Left hindlimb (tissue), 1 donor: ENCODE measurements at places on chromosomes 16 and 17.
A peak's percentile ranks its signal among the peaks of the same experiment; 100 is the strongest.

DNA sequence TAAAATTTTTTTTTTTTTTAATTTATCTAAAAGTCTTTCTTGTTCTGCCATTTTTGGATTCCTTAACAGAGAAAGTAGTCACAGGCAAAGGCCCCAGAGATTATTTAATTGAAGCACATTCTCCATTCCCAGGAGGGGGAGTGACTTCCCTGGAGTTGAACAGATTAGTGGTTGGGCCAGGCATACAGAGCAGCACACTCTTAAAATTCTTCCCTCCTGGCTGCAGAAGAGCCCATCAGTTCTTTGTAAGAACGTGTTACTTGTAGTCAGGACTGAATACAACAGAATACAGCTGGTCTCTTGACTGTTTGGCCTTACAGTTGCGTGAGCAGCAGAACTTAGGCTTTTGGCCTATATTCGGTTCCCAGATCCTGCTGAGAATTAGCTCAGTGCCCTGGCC, 1.8 kb downstream of the ALKBH5 start:
- no peak for DNase-seq

- DNase-seq: no peak
Measured at GRCh38 chr16:52538511-52538910, 8.4 kb downstream of the TOX3 start.

- DNase-seq: no peak
Measured at GRCh38 chr16:49673442-49673841, 182.5 kb downstream of the ZNF423 start.

GRCh38 chr17:5587438-5588032, 3.2 kb upstream of the NLRP1 start:
- DNase-seq: no peak

DNA sequence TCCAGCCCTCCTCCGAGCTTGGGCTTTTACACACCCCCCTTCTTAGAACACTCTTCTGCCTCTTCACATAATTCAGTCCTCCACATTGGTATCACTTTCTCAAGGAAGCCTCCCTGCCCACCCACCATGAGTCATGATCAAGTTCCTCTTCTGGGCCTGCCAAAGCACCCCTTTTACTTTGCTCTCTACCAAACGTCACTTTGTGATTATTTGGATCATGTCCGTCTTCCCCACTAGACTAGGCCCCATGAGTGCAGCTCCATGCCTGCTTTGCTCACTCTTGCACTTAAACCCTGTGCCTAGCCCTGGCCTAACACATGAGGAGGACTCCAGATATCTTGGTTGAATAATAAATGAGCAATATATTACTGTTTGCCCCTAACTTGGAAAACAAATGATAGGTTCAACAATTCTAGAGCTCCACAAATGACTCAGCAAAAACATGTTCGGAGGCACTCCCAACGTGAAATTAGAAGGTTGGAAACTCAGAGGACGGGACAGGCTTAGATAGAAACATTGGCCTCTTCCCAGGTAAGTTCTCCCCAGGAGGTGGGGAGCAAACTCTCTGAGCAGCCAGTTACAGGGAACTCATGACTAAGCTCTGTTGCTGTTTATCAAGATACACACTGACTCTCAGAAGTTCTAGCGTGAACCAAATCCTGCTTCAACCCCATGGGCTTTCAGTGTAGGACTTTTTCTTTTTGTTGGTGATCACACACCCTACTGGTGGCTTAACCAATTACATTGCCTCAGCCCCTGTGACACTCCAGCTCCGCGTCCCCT, 28.3 kb downstream of the G6PC1 start:
- DNase-seq: peak; percentile 41

DNA sequence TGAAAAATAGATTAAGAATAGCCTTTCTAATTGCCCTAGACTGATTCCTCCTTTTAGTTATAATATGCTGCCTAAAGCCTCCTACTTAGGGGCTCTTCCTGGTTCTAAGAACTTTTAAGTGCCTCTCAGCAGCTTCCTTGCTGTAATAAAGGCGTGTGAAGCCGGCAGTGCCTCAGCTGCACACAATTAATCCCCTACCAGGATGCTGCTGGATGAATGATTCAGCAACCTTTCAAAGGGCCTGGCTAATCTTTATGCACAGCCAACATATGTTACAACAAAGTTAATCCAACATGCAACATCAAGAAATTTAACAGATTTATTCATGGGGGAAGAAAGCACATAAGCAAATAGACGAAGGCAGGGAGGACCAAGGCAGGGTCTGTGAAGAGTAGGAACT, 145.2 kb downstream of the PMP22 start:
- no peak for DNase-seq

- no peak for DNase-seq
Measured at GRCh38 chr17:79237448-79238053, 162.9 kb downstream of the ENGASE start.

GRCh38 chr17:59791603-59792457, 84.4 kb downstream of the VMP1 start:
- no peak for DNase-seq

DNA sequence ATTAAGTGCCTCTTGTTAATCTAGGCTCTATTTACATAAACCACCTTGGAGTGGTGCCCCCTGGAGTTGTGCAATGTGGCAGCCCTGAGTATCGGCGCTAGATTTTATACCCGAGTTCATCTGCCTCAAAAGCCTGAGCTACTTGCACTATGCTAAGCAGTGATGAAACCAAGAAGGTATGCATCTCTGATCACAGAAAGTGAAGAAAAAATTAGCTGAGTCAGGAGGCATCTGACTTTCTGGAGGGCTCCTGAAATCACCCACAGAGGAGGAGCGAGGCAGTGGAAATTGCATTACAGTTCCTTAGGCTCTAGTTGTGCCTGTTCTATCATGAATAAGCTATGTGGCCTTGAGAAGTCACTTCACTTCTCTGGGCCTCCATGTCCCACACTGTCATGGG, 80.3 kb upstream of the PSMD7 start:
- no peak for DNase-seq

GRCh38 chr17:30203471-30203981, 32.0 kb downstream of the SLC6A4 start:
- no peak for DNase-seq

GRCh38 chr16:57358086-57358420, 530 bp upstream of the CCL22 start:
- no peak for DNase-seq

GRCh38 chr17:8924595-8924994, 40.9 kb downstream of the PIK3R5 start:
- no peak for DNase-seq

GRCh38 chr16:48284772-48285409, 37.6 kb upstream of the ABCC11 start:
- DNase-seq: no peak

- no peak for DNase-seq
Measured at GRCh38 chr16:21253470-21253869, 20.0 kb downstream of the ANKS4B start.

DNA sequence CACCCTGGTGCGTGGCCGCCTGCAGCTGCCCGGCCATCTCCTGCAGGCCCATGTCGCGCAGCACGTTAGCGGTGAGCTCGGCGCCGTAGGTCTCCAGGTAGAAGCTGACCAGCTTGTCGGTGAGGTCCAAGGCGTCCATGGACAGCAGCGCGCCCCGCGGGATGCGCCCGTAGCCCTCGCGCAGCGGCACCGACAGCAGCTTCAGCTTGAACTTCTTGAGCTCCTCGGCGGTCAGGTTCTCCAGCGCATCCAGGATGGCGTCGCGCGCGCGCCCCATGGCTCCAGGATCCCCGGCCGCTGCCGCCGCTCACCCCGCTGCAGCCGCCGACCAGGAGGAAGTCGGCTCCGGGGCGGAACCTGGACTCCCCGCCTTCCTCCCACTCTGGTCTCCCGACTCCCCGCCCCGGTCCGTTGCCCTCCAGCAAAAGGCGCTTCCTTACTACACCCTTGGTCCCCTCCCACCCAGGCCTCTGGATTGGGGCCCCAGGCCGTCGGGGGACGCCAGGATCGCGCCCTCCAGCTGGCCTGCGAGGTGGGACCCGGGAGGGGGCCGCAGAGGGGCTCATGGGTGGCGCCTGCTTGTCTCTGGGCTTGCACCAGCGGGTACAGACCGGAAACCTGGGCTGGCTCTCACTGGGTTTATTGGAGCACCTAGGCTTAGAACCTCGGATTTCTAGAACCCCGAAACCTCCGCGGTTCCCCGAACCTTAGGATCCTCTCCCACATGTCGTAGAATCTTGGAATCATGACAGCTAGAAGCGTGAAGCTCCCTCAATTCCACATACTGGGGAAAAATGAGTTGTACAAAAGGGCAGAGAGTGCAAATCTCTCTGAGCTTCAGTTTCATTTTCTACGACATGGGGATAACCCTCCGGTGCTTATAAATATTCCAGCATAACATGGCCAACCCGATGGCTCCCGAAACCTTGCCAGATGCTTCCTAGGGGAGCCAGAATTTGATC, at the start of gene PYCARD:
PYCARD (minus strand) TSS at position 347 of the 962 bp plus-strand sequence; CDS start at position 277, 70 bp downstream.
- DNase-seq: peak; percentile 60

GRCh38 chr16:10679921-10680320, 14.8 kb downstream of the TEKT5 start:
- DNase-seq: no peak

DNA sequence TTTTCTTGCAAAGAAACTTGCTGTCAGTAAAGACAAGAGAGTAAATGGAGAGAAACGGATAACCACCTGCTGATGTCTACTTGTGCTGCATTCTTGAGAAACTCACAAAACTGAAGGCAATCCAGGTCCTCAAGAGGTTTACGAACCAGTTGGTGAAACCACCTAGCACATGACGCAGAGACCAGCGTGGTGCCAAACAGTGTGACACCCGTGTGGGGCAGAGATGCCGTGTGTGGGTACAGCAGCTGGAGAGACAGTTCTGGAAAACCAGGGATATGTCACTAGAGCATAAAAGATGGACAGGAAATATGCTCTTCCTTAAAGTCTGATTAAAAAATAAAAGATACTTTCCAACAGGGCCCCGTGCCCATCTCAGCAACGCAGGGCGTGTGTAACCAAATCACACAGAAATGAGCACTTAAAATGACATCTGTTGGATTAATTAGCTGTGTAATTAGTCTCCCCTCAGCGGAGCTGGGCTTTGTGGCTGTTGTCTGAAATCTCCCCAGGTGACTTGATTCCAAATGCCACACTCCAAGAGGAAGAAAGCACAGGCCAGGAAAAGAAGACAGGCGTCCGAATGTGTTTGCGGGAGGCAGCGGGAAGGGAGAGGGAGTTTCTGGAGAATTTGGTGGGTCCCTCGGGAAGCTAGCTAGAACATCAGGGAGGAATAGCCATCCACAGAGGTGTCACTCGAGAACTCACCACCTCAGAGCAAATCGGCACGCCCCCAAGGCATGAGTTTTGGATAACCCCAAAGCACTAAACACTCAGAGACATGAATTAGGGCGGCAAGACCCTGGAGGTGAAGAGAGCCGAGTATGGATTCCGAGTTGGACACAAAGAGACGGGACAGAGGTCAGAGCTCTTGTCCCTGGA, 109.8 kb downstream of the ZFHX3 start:
- DNase-seq: no peak

GRCh38 chr17:13374203-13375143, 227.3 kb downstream of the HS3ST3A1 start:
- DNase-seq: peak; percentile 60
